ENCODE measurements at places on chromosomes 16 and 17. TPM values are rescaled to one million over a fixed set of nuclear protein-coding genes. Genes with fewer than 3 reads are reported as not detected.

DNA sequence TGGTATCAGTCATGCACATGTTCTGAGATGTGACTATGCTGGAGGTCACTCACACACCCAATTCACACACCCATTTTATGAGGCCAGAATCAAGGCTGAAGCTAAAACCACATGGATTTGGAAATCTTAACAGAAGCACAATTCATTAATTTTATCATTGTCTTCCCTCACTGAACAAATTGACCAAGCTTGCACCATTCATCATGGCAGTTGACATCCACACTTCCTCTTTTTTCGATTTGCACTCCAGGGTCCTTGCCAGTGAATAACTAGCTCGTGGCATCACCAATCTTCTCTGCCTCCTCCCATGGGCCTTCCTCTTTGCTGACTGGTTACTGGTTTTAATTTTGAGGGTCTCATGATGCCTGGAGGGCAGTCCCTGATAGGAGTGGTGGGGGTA lies 123.0 kb upstream of the ASIC2 start:
- no peak for DNase-seq

DNA sequence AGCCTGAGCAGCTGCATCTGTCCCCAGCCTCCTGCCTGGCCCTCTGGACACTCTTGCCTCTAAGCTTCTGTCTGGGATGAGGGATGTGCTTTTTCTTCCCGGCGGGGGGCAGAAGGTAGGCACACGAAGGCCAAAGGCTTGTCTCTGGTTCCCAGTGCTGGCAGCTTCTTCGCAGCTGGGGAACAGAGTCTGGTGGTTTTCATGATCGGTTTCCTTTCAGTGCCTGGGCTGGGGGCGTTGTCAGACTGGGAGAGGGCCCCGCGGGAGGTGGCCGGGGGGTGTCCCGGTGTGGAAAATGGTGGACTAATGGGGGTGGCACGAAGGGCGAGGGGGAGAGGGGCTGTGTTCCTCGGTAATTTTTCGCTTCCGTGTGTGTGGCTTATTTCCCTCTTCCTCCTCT lies 988 bp downstream of the RAP1GAP2 start:
- no peak for DNase-seq

DNA sequence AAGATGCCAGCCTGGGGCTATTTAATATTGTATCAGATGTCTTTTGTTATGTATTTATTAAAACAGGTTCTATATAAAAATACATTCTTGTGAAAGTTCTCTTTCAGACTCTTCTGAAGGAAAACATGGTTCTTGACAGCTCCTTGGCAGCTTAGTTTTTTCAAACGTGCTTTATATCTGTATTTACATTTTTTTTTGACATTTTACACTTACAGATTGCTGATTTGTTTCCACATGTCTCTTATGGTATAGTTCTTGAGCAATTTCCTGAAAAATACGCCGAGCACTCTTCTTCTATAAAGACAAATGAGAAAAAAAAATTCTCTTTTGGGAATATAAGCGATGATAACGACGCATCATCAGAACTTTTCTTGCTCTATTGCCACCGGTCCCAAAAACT lies 9.5 kb downstream of the IGSF6 start:
- no peak for DNase-seq

Gene NSRP1
- total RNA-seq, result 21.3 TPM

DNA sequence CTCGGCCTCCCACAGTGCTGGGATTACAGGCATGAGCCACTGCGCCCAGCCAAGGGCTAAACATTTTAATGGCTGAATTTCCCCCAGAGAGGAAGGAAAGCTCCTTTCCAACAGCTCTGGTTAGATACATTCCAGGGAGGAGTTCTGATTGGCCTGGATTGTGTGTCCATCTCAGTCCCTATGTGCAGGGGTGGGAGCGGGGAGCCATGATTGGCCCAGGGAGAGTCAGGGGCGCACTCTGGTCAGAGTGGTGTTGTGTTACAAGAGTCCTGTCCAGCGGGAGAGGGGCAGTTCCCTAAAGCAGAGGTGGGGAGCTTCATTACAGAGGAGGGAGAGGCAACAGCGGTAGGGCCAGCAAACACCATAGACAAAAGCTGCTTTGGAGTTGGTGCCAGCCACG lies 75.0 kb downstream of the RAP1GAP2 start:
- DNase-seq, result no peak

- no peak for DNase-seq
These were observed 200.8 kb upstream of the KCNJ16 start for GRCh38 chr17:69874175-69874670.

GRCh38 chr16:75742424-75743047 lies 16.2 kb upstream of the CPHXL start:
- DNase-seq, result no peak

DNA sequence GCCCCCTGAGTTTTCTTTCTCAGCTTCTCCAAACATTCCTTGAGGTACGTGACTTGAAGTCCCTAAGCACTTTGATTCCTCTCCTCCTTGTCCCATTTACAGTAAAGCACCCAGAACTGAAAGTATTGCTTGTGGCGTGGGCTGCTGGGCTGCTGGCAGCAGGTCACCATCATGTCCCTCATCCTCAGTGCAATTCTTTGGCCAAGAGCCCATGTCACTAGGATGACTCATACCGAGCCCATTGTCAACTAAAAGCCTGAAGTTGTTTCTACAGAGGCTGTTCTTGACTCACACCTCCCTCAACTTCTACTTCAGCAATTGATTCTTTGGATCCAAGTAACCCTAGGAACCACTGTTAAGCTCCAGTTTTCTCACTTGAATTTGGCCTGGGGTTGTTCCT lies 54.3 kb downstream of the KPNA2 start:
- DNase-seq, result peak; percentile 32

Gene AANAT
- total RNA-seq, result not detected

Data from activated CD8-positive, alpha-beta T cell treated with anti-CD3 and anti-CD28 coated beads, Interleukin-2, amount 10 ng/mL, durations not matched to agents 7 days and 5 days (primary cell).